Stimulated activated CD4-positive, alpha-beta T cell treated with anti-CD3 and anti-CD28 coated beads, Interleukin-1b, Interleukin-23, amount 100 ng/mL, for 4 hours (primary cell): ENCODE measurements at places on chromosomes 5 and 9.

DNA sequence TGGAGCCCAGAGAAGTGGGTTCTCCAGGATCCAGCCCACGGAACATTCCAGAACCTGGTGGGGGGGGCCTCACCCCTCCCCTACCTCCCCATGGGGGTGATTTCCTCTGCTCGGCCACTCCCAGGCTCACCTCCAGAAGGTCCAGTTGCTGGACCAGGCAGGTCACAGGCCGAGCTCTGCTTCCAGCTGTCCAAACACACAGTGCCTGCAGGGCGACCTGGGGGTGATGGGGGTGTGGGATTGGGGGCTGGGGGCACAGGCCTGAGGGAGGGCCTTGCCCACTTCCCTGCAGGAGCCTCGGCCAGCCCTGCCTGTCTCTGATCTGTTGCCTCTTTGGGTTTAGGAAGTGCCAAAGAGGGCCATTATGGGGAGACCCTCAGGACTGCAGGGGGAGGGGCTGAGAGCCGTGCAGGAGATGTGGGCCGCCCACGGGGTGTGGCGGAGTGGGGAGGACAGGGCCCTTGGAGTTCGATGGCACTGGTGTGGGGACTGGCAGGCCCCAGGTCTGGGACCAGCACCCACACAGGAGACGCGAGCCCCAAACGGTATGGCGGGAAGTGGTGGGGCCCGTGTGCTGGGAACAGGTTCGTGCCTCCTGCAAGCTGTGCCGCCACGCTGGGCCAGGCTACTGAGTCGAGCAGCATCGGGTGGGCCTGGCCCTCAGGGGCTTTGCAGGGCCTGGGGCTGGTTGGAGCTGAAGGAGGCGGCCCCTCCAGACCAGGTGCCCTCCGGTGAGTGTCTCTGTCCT, 45.6 kb upstream of the EGFL7 start:
- DNase-seq: no peak

- no peak for DNase-seq
Observed at GRCh38 chr5:155307229-155307628, 293.7 kb downstream of the KIF4B start.

GRCh38 chr9:134768709-134769351, 111.8 kb upstream of the FCN2 start:
- DNase-seq: no peak

DNA sequence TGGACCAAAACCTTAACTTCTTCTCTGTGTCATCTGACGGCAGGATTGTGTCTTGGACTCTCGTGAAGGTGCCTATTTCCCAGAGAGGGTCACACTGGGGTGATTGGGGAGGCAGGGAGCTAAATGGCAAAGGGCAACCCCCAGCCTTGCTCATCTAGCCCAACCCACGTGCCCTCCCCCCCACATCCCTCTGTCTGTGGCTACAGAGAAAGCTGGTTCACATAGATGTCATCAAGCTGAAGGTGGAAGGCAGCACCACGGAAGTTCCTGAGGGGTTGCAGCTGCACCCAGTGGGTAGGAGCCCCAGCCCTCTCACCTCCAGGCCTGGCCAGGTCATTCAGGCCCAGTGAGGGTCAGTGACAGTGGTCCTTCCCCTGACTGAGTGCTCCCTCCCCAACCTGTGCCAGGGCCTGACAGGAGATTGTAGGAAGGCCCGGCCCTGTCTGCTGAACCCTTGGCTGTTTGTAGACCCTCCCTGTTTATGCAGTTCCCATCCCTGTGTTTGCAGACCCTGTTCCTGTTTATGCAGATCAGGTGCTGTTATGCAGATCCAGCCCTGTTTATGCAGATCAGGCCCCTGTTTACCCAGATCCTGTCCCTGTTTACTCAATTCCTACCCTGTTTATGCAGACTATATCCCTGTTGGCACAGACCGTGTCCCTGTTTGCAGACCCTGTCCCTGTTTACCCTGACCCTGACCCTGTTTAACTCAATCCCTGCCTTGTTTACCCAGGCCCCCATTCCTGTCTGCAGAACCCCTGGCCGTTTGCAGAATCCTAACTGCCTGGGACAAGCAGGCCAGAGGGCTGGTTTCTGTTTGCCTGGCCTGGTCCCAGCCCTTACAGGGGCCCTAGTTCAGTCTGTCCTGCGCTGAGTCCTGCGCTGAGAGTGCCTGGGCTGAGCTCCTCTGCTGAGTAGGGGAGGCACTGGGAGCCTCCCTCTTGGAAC, 10.4 kb downstream of the ENHO start:
- DNase-seq: no peak

GRCh38 chr9:100281676-100282387, 70.9 kb downstream of the TEX10 start:
- no peak for DNase-seq

GRCh38 chr9:130298662-130299279, 33.2 kb downstream of the HMCN2 start:
- no peak for DNase-seq

- no peak for DNase-seq
Observed at GRCh38 chr5:130243641-130244040, 339.4 kb downstream of the CHSY3 start.

- DNase-seq: no peak
Observed at GRCh38 chr9:100583014-100583802, 5.3 kb downstream of the CAVIN4 start.

GRCh38 chr9:37936965-37937364, 33.0 kb upstream of the SLC25A51 start:
- no peak for DNase-seq

DNA sequence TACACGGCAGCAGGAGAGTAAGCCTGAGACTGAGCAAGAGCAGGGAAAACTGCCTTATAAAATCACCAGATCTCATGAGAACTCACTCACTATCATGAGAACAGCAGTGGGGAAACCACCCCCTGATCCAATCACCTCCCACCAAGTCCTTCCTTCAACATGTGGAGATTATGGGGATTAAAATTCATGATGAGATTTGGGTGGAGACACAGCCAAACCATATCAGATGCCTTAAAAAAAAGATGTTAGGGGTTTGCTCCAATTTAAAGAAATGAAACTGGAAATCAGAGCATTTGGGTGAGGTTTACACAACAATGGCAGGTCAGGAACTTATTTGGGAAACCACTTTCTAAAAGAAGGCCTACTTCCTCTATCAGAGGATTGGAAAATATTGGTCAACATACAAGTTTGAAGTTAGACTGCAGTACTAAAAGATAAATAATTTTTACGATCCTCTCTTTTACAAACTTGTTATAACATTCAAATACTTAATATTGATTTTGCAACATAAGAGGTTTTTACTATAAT, 105.1 kb downstream of the FBN2 start:
- DNase-seq: no peak
